ENCODE measurements at places on chromosomes 5 and 9.

- no peak for DNase-seq
Measured at GRCh38 chr5:102651466-102651865, 103.6 kb upstream of the PAM start.

GRCh38 chr5:10701567-10702039, 59.4 kb downstream of the DAP start:
- DNase-seq, result peak; percentile 69

DNA sequence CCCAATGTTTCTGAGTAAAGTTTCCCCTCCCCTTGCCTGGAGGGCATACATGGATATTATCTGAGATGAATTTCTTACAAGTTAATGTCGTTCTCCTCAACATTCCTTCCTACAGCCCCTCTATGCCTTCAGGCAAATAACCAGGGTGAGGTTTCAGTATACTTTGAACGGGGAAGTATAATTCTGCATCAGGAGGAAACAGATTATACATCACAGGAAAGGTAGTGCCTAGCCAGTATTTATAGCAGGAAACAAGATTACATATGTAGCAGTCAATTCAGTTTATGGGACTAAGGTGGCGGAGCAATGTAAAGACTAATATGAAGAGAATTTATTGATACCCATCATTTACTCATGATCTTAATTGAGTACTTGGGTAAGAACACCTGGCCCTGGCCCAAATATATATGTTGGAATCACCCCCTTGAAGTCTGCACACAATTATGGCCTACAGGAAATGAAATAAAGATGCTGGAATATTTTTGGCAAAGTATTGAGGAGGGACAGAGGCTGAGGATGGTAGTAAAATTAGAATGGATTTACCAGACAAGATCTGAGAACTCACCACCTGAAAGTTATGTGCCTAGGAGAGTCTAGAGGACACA, 661.1 kb downstream of the PTPRD start:
- no peak for DNase-seq

GRCh38 chr5:114305402-114306207, 56.3 kb upstream of the KCNN2 start:
- peak; percentile 6 for DNase-seq

- DNase-seq, result no peak
Measured at GRCh38 chr5:163659568-163659902, 154.1 kb downstream of the MAT2B start.

DNA sequence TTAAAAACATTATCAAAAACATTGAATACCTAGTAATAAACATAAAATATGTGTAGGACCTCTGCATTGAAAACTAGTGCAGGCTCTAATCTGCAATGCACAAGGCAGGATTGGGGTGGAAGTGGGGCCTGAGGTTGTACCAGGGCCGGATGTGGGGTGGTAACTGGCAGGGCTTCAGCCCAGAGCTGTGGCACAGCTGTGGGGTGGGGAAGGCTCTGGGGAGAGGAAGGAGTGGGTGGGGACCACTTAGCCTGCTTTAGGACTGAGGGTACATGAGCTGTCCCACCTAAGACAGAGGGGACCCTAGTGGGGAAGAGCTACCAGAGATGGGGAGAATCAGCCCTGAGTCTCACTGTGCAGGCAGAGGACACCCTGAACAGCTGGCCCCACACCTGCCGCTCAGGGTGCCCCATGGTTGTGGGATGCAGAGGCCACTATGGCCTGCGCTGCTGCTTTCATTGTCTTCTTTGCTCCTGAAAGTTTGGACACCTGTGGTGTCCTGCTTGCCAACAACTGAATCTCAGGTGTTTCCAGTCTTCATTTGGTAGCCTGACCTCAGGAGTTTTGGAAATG, 311.4 kb downstream of the TLE4 start:
- DNase-seq, result no peak

GRCh38 chr5:109876941-109877669, 187.4 kb downstream of the MAN2A1 start:
- DNase-seq, result no peak
